ENCODE measurements at places on chromosomes 3 and 15.

DNA sequence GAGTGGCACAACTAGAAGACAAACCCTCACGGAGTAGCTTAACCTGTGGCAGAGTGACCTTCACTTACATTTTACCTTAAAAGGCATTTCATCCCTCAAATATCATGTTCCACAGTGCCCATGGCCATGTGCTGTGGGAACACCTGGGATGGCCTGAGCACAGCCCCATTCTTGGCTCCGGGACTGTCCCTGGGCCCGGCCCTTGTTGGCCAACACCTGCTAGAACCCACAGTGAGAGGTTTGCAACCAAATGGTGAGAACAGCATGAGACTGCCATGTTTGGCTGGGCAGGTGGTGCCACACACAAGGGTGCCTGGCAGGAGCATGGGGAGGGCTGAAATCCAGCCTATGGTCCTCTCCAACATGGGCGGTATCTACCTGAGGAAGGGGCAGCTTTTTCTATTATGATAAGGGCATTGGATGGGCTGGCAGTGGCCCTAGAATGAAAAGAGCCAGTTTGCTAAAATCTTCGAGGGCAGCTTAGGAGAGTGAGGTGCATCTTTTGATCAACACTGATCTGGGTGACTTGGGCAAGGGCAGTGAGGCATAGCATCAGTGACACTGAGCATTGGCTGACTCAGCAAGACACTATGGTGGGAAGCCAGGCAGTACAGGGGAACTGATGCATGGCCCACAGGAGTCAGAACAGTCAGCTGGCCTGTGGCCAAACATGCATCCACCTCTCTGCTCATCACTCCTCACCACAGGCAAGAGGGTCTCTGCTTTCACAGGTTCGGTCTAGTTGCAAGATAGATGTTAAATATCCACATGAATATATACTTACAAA is 53.9 kb downstream of the SYNM start:
- DNase-seq = no peak

DNA sequence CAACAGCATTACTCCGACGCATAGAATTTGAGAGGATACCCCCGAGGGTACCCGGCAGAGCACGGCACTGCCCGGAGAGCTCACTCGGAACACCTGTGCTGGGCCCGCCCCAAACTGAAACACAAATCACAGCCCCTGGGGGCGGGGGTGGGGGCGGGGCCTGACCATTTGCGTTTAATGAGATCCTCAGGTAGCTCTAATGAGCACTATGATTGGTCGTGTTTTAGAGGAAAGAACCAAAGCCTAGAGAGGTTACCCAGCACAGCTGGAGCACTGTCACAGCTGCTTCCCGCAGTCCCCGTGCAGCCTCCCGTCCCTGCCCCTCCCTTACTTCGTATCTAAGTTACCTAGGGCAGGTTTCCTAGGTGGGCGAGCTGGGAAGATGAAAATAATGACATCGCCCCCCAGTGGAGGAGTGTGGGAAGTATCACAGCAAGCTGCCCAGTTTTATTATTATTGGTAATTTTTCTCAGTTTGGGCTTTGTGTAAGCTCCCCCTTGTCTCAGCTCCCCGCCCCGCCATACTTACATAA is 187.1 kb downstream of the PDE8A start:
- no peak for DNase-seq

DNA sequence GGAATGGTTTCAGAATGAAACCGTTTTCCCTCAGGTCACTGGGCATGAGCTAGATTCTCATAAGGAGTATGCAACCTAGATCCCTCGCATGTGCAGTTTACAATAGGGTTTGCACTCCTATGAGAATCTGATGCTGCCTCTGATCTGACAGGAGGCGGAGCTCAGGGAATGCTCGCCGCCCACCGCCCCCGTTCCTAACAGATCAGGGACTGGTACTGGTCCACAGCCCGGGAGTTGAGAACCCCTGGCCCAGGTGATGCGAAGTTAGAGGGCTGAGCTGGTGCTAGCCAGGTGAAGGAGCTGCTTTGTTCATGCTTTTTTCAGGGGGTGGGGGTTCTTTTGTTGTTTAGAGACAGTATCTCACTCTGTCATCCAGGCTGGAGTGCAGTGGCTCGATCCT is 15.5 kb upstream of the PLXNA1 start:
- no peak for DNase-seq

GRCh38 chr3:69164296-69164695 is 41.9 kb upstream of the LMOD3 start:
- DNase-seq = no peak

GRCh38 chr3:196537319-196537984 is 22.3 kb upstream of the SMCO1 start:
- DNase-seq = peak; percentile 13

GRCh38 chr3:119973018-119973646 is 121.1 kb downstream of the GSK3B start:
- DNase-seq = no peak

GRCh38 chr3:55147856-55148720 is 220.2 kb upstream of the LRTM1 start:
- DNase-seq = no peak

DNA sequence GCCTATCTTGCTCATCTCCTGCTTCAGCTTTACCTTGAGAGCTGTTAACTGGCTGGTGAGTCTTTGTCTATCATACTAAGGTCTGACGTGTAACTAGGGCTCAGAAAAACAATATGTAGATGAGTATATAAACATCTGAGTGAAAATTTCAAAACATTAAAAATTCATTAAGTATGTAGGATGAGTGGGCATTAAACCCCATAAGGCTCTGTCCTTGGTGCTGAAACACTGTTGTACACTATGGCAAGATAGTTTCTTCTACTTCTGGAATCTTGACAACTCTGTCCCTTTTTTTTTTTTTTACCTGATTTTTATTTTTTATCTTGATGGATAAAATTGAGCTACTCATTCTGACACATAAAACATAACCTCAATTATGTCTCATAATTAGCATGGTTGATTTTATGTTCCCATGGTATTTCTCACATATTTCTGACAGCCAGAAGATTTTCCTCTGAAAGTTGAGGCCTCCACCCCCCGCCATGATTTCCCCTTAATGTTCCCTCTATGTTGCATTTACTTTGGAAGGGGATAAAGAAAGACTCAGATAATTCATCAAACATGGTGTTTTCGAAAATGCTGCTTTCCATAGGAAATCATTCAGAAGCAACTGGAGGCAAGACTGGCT is 54.3 kb downstream of the DGKG start:
- DNase-seq = no peak

GRCh38 chr15:82135638-82136037 is 89.8 kb upstream of the MEX3B start:
- no peak for DNase-seq

- no peak for DNase-seq
These were observed 34.2 kb upstream of the LDHAL6B start for GRCh38 chr15:59172289-59172901.

DNA sequence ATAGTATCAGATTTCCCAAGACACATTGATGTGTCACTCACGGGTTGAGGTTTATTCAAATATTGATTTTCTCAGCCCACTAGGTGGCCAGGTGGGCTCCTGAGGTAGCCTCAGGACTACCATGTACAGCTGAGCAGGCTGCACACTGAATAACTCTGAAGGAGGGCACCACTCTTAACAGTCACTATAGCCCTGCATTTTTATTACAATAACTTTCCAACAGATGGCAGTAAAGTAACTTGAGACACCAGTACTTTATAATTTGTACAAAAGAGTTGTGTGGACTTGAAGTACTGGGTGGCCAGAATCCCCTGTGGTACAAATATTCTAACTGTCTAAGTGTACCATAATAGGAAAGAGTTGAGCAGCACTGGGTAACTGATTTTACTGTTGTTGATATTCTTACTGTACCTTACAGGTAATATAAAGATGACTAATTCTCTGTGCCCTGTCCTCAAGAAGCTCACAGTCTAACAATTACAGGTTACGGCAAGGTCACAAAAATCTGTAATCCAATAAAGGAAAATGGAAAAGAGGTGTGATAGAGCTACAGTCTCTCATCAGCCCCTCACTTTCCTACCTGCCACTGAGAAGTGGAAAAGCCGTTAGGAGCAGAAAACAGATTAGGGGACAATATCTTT is 76.0 kb downstream of the ETFA start:
- no peak for DNase-seq

DNA sequence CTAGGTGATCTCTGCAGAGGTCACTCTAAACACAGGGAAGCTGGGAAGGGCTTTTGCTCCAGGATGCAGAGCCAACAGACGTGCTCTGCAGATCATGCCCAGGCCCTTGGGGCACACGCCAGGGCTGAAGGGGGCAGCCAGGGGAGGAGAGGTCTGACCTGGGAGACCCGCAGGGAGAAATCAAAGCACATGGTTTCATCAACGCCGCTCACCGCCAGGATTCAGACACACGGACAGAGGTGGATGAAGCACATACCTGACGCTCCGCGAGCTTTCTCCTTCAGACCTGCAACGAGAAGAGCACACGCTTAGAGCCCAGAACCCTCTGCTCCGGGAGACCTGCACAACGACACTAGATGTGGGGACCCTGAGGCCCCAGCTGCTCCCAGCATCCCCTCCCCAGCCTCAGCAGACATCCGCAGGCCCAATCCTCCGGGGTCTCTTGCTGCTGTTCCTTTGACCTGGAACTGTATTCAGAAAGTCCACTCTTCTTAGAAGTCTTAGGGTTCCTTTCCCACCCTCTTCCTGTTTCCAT is 90.7 kb upstream of the IQSEC1 start:
- DNase-seq = no peak

DNA sequence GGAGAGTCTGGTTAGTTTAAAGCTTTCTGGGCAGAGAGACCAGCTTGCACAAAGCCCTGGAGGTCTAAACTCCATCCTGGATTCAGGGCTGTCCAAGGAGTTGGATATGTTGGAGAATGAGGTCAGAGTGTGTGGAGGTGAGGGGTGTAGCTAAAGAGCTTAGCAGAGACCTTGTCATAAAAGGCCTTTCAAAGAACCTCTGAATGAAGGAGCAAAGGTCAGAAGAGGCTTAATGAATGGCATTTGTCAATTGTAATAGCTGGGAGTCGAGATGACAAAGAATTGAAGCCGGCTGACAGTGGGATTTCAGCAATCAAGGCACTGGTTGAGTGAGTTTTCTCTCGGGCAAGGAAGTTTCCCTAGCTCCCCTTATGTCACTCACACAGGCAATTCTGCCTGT is 202.6 kb downstream of the PDCD6IP start:
- no peak for DNase-seq

All from ovary (tissue), 10 donors.